NCI-H2227 treated with DMSO at 0.1 percent for 48 hours (cell line): ENCODE measurements at places on chromosomes 1 and 21.

DNA sequence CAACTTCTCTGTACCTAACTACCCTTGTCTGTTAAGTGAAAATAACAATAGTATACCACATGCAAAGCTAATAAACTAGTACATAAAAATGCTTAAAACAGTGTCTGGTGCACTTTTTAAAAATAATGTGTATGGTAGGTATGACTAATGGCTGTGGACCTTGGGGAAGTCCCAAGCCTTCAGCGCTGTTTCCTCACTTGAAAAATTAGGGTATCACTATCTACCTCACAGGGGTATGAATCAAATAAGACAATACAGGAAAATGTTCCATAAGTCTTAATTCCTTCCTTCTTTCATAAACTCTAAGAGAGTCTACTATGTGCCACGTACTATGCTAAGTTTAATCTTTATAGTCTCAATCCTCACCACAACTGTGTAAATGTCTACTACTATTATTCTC lies 32.0 kb downstream of the EGLN1 start:
- DNase-seq: no peak

GRCh38 chr1:182029002-182029378 lies 32.5 kb downstream of the ZNF648 start:
- no peak for DNase-seq

GRCh38 chr1:167784876-167785550 lies 63.2 kb downstream of the MPZL1 start:
- DNase-seq: no peak

DNA sequence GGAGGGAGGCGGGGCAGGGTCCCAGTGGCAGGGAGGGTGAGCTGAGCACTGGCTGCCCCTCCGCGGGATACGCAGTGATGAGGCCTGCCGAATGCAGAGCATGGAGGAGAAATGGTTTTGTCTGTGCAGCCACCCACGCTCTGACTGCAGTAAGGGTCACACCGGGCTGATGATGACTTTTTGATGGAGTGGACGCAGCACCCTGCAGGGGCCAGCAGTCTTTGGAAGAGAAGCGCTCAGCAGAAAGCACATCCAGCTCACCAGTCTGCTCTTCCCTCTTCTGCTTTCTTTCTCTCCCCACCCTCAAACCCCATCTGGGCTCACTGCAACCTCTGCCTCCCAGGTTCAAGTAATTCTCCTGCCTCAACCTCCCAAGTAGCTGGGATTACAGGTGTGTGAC lies 61.9 kb upstream of the ATP1A1 start:
- no peak for DNase-seq

GRCh38 chr1:174982971-174983689 lies 16.6 kb upstream of the CACYBP start:
- DNase-seq: peak; percentile 32

DNA sequence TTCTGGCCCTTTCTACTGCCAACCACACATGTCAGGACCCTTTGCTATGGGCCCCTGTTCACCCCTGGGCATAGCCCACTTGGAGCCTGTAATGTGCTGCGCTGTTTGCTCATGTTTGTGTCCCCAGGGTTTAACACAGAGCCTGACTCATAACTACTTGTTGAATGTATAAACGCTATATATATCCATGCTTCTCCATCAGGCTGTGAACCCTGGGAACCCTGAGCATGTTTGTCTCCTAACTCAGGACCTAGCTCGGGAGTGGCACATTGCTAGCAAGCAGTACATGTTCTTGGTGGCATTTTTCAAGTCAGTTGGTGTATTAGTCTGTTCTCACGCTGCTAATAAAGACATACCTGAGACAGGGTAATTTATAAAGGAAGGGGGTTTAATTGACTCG lies 8.0 kb downstream of the OLFML3 start:
- no peak for DNase-seq

DNA sequence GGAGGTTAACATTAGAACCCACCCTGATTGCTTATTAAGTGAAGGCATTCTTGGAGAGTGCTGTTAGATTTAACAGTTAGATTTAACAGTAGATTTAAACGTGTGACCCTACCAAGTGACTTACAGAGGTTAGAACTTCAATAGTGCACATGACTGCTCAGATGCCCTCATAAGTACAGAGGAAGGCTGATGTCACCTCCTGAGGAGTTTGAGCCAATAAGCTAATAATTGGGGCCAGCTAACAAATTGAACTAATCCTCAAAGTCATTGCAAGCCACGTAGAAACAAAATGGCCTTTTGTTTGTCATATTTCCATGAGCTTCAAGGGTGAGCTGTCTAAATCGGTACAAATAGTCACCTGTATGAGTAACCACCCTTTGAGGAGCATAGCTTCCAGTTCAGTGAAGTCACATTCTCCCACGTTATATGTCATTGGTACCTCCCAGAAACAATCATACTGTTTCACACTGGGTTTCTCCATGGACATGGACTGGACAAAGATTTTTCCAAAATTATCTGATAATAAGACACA lies 11.7 kb downstream of the AVPR1B start:
- DNase-seq: no peak

GRCh38 chr1:45473302-45473701 lies 17.7 kb downstream of the TESK2 start:
- DNase-seq: no peak

DNA sequence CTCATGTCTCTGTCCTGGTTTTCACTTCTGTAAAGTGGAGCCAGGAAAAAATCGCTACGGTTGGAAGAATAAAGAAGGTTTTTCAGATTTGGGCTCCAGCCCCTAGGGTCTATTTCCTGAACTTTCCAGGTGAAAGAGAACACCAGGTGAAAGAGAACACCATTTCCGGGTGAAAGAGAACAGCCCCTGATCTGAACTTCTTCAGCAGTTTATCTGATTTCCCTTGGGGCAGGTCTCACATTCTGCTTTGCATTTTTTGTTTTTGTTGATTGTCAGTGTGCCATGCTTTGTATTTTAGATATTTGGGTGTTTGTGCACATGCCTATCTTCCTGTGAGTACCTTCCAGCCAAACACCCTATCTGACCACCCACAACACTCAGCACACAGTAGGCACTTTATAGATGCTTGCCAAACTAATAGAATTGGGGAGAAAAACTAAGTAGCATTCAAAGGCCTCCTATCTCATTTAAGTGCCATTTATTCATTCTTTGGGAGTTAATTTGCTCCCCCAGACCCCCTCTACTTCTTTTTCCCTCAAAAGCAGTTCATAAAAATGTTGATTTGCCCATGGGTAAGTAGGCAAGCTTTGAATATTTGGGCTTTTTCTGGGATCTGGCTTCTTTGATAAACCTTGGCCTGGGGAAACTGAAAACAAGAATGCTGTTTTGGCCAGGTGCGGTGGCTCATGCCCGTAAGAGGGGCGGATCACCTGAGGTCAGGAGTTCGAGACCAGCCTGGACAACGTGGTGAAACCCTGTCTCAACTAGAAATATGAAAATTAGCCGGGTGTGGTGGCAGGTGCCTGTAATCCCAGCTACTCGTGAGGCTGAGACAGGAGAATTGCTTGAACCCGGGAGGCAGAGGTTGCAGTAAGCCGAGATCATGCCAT lies 2.2 kb downstream of the NAV1 start:
- no peak for DNase-seq

GRCh38 chr1:43930949-43931275 lies 2.7 kb upstream of the ARTN start:
- no peak for DNase-seq

DNA sequence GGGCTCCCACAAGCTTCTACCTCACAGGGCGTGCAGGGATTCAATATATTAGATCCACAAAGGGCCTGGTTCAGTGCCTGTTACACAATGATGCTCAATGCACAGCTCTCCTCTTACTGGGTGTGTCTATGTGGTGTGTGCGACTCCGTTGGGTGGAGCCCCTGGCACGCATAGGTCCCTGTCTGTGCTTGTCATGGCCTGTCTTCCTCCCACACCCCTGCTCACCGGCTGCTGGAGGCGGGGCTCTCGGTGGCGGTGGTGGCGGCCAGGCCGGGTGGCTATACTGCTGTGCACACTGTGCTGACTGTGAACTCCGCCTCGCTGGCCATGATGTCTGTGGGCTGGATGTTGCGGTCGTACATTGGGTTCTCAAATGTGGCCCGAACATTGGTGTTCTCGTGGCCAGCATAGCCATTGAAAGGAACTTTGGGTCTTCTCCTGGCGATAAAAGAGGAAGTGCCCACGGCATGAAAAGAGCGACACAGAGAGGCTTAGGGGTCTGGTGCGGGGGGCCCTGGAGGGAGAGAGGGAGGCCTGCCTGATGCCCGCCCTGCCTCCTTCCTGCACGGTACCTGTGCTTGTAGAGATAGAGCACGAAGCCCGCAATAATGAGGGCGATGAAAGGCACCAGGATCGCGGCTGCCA lies 46.9 kb downstream of the ZSCAN20 start:
- DNase-seq: no peak
